Mesothelial cell of epicardium (in vitro differentiated cells): ENCODE measurements at places on chromosomes 6 and 20. TPM values are rescaled to one million over a fixed set of nuclear protein-coding genes. Genes with fewer than 3 reads are reported as not detected.

The TNFRSF6B gene
- total RNA-seq = 1.6 TPM in 1 of 3 replicates, not detected in the others

The PNPLA1 gene
- total RNA-seq = 0.14 TPM in 1 of 3 replicates, not detected in the others

The PPP1R16B gene
- 0.04 TPM in 1 of 3 replicates, not detected in the others for total RNA-seq

GRCh38 chr20:19764207-19764606 lies 6.1 kb downstream of the RIN2 start:
- DNase-seq = no peak

DNA sequence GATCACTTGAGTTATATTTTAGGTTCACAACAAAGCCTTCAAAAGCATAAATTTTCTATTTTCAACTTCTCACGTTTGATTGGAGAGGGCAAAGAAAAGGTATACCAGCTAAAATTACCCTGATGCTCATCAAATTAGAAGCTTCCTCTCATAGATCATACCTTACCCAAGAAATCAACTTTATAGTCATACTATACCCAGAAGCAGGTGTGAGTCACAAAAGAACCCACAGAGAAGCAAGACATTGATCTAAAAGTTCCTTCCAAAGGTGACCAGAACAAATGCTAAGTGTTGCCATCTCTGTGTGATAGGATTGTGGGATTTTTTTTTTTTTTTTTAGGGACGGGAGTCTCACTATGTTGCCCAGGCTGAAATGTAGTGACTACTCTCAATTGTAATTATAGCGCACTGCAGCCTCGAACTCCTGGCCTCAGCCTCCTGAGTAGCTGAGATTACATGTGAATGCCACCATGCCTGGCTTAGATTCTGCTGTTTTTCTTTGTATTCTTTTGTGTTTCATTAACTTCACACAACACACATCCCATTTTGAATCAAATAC lies 3.3 kb downstream of the EIF2S2 start:
- no peak for DNase-seq

DNA sequence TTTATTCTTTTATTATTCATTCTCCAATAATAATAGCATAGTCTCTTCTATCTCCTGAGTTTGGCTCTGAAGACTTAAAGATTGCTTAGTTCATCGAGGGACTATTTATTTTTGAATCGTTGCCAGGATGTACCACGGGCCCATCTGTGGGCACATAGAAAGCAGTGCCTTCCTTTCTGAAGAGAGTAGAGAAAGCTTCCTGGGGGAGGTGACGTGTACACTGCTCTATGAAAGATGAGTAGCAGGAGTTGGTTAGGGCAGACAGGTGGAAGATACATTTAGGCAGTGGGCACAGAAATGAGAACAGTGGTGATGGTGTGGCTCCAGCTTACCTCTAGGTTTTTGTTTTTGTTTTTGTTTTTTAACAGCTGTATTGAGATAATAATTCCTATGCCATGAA lies 98.4 kb downstream of the CDKAL1 start:
- DNase-seq = no peak

- DNase-seq = peak; percentile 65
Measured at GRCh38 chr6:158611541-158612370, 32.8 kb downstream of the DYNLT1 start.

DNA sequence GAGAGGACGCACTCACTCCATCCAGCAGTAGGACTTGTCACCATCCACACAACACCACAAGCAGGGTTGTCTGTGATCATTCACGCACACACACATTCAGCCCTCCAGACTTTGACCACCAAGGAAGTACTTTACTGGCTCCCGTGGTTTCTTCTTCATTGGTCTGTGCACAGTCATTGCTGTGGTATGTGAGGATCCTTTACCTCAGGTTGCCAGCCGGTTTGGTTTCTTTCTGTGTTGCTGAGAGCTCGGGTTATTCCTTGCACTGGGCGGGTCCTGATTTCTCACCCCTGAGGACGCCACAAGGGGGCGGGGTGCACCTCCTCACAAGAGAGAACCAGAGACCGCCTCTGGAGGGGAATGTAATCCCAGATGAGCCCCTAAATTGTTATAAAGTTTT lies 11.2 kb downstream of the SLC35A1 start:
- DNase-seq = no peak

DNA sequence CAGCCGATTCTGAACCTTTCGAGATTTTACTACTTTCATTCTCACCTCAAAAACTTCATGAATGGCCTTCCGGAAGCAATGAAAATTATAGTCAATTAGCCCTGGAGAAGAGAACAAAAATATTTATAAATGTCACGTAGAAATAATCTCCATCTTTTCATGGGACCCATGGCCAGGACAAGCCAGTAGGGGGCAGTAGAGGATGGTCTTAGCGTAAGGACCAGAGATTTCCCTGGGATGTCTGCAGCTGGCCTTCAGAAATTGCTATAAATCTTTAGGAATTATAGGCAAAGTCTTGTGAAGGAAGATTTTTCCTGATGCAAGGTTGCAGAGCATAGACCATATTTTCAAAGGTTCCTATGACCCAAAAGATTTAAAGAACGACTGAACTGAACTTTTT lies 15.6 kb upstream of the UBE2J1 start:
- DNase-seq = peak; percentile 66

GRCh38 chr6:4178737-4179333 lies 43.5 kb upstream of the ECI2 start:
- DNase-seq = no peak

- DNase-seq = no peak
Measured at GRCh38 chr20:199996-200395, 10.5 kb upstream of the DEFB128 start.

DNA sequence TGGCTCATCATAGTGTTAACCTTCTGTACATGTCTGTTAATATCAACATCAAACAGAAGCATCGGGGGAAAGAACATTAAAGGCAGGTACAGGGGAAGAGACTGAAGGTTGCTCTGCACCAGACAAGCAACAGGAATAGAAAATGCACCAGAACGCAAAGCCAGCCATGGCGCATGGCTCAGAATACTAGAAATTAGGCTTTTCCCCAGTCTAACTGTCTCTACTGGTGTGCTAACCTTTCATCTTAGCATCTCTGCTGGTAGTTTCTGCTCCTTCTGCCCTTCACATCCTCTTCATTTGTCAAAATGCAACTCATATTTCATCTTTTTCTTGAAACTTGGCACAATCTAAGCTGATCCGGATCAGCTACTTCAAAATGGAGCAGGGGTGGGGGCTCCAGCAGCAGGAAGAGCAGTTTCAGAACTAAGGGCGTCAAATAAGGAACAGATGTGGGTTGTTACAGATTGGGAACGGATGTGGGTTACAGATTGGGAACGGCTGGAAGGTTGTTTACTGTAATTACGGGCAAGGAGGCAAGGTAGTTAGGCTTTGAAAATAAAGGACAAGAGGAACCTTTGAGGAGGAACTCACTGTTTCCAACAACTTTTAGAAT lies 13.1 kb upstream of the RNASET2 start:
- DNase-seq = no peak

DNA sequence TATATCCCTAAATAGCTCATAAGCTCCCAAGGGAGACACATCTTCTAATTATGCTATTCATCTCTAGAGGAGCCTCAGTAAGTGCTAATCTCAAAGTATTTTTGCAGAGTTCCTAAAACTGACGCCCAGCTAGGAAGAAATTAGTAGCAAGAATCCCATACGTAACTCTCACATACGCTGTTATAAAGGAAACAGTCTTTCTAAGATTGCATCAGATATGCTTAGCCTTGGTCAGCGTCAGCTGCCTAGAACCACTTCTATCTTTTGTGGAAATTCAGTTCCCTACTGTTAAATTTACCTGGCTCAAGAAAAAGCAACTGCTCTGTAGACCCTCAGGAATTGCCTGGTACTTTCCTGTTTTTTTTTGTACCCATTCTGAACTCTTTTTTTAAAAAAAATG lies 13.6 kb downstream of the RIPOR2 start:
- no peak for DNase-seq

DNA sequence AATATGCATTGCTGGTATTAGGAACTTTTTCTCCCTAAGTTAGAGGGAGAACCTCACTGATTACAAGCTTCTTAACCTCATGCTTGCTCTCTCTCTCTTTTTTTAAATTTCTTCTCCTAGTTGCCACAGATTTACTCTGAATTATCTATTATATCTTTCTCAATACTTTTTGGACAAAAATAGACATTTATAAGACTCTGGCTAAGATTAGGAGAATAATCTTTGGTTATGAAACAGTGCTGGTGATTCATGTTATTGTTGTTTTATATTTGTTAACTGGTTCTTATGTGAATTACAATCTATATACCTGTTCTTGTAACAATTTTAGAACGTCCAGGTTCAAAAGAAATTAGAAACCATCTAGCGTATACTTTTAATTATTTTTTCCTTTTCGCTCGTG lies 187.8 kb downstream of the OGFRL1 start:
- no peak for DNase-seq

- DNase-seq = no peak
Measured at GRCh38 chr6:40611434-40611833, 24.3 kb upstream of the LRFN2 start.
